ENCODE measurements at places on chromosomes 4 and X.

GRCh38 chrX:16874458-16875095 is 4.4 kb upstream of the RBBP7 start:
- DNase-seq: no peak

DNA sequence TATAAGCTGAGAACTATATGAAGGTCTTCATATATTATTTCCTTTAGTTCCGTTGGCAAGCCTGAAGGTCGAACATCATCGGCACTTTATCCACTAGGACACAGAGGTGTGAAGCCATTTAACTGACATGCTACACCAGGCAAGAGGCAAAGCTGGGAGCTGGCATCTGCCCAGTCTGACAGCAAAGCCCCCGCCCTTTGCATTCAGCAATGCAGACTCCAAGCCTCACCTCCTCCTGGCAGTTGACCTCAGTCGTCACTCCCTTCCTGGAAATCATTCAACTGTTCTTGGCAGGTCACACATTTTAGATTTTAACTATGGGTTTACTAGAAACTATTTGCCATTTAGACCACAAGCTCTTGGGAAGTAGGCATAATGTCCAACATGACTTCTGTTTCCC is 135.8 kb upstream of the FRG1 start:
- DNase-seq: no peak

DNA sequence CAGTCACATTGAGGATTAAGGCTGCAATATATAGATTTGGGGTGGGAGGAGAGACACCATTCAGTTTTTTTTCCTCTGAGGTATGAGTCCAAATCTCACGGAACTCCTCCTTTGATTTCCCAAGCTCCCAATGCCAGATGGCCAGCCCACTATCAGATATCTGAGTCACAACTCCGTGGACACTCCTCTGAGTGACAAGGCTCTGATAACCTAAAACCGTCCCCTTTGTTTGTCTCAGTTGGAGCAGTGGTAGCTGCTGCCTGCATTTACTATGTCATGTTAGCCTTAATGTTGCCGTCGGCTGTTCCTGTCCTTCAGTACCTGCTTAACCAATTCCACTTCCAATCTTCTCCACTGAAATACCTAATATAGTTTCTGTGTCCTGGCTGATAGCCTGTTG is 107.3 kb downstream of the DTHD1 start:
- DNase-seq: no peak

- DNase-seq: no peak
Observed at GRCh38 chr4:12692815-12693214, 791.3 kb downstream of the RAB28 start.

- no peak for DNase-seq
Observed at GRCh38 chr4:145740806-145741205, 60.9 kb downstream of the C4orf51 start.

DNA sequence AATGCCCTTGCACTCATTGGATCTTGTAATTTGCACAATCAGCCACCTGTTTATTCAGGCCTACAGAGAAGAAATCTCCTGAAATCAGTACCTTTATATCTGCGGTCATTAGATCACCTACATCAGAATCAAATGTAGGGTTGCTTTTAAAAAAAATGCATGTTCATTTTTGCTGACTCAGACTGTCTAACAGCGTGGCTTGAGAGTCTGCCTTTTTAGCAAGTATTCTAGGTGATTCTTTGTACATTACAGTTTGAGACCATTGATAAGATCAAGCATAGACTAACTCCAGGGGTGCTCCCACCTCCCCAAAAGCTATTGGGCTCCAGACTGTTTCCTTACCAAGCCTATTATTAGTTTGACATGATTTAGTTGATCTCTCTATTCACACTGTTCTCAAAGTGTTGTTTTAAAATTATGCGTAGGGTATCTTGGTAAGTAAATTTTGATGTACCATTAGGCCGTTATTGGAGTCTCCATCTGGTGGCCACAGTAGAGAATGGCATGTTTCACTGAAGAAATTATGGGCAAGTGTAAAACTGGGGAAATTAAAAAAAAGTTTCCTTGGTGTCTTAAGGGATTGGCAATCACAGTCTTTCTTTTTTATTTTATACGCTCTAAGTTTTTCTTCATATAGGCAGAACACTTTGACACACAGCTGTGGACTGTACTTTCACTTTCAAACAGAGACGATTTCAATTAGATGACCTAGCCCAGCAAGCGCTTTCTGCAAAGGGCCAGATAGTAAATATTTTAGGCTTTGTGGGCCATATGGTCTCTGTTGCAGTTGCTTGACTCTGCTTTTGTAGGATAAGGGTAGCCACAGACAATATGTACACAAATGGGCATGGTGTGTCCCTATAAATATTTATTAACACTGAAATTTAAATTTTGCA is 33.7 kb upstream of the MSL3 start:
- DNase-seq: no peak

DNA sequence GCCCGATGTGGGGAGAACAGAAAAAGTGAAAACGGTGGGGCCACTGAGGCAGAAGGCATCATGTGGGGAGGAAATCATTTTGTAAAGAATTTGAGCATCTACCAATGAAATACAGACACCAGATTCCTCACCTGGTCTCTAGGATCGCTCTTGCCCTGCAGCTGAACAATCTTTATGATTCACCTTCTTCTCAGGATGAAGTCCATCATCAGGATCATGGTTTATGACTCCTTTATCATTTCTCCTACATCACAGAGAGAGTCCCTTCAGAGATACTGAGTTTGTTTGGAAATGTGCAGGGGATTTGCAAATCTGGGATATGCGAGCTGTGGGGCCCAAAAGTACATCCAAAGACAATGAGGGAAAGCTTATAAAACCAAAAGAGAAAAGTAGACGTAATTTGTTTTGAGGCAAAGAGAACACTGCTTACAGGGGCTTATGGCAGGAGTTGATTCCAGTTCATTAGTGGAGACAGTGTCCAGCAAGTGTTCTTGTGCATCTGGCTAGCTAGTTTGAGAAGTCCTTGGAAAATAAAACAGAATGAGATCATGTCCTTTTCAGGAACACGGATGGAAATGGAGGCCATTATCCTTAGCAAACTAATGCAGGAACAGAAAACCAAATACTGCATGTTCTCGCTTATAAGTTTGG is 15.3 kb upstream of the ANXA5 start:
- DNase-seq: no peak

GRCh38 chr4:112007391-112007790 is 137.9 kb upstream of the FAM241A start:
- no peak for DNase-seq

DNA sequence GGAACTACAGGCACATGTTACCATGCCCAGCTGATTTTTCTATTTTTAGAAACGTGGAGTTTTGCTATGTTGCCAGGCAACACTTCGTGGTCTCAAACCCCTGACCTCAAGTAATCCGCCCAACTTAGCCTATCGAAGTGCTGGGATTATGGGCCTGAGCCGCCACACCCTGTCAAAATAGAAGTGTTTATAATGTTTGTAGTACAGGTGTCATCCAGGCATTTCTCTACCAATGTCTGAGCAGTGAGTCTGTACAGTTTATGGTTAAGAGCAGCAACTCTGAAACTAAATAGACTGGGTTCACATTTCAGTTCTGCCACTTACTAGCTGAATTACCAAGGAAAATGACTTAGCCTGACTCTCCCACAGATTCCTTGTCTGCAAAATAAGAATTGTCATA is 460.4 kb upstream of the GALNT7 start:
- DNase-seq: no peak

All from stimulated activated CD8-positive, alpha-beta memory T cell treated with anti-CD3 and anti-CD28 coated beads, Interleukin-4, amount 100 ng/mL, for 1 hour (primary cell).